ENCODE measurements at places on chromosomes 12 and 14.

GRCh38 chr12:116594325-116595038, 35.3 kb downstream of the MAP1LC3B2 start:
- DNase-seq: no peak

GRCh38 chr14:75425446-75425845, 2.4 kb upstream of the JDP2 start:
- no peak for DNase-seq

DNA sequence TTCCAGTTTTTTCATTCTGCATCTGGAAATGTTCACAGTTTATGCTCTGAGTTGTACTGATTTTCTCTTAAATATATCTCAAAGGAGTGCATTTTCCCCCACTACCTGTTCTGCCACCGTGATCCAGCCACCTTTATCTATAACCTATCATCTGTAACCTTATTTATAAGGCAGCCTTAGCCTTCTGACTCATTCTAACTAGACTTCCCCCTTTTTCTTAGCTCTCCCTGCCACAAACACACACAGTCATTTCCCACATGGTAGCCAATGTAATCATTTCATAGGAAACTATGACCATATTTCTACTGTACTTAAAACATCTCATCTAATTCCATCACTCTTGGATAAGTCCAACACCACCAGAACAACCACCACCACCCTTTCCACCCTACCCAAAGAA, 10.8 kb upstream of the GYS2 start:
- no peak for DNase-seq

GRCh38 chr12:95418142-95418541, 55.8 kb upstream of the METAP2 start:
- no peak for DNase-seq

GRCh38 chr14:49893309-49894213, 679 bp downstream of the ARF6 start:
- DNase-seq: peak; percentile 49

DNA sequence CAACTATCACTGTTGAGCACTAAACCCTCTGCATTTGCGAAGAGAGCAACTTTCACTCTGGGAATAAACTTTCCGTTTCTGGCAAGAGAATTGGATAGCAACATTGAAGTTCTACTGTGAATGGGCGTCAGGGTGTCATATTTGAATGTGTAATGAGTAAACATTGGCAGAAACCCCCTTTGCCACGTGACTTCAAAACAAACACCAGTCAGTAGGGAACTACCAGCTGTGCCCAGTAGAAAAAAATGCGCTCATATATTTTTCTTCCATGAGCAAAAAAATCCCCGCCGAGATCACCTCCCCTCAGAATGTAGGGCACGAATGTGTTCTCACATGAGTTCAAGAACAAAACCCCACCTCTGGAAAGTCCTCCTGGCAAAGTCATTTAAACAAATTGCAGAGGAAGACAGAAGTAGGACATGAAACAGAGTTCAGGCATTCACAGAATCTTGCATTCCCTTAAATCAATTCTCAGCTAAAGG, 80.6 kb downstream of the BTG1 start:
- peak; percentile 28 for DNase-seq

- DNase-seq: no peak
These were observed 13.4 kb downstream of the C12orf42 start for GRCh38 chr12:103482365-103482764.

- DNase-seq: peak; percentile 94
These were observed 248.6 kb downstream of the ZFP36L1 start for GRCh38 chr14:68544081-68544892.

- peak; percentile 96 for DNase-seq
These were observed 24.5 kb downstream of the MOK start for GRCh38 chr14:102280376-102280962.

GRCh38 chr14:105945896-105946295, 419.5 kb downstream of the TMEM121 start:
- DNase-seq: peak; percentile 2

- DNase-seq: no peak
These were observed 75.0 kb downstream of the PRMT8 start for GRCh38 chr12:3565985-3566384.

DNA sequence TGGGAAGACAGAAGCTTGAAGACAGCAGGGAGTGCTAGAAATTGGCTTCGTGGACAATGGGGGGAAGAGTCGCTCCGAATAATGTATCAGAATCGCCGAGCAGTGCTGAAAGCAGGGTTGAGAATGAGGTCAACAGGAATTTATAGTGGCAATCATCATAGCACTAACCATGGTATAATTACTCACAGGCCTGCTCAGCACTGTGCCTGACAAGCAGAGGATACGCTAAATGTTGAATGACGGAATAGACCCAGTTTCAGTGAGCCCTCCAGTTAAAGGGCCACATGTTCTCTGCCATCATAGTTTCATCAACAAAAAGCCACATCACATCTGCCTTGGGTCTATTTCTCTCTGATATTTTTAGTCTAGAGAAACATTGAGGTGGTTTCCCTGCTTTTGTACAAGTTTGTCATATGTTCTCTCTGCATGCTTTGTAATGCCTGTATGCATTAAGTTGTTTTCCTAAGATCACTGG, 130.3 kb upstream of the EGLN3 start:
- peak; percentile 85 for DNase-seq

GRCh38 chr14:77955816-77956484, 156.0 kb downstream of the ADCK1 start:
- DNase-seq: no peak

- DNase-seq: no peak
These were observed 34.9 kb upstream of the GALNT8 start for GRCh38 chr12:4685317-4685716.

DNA sequence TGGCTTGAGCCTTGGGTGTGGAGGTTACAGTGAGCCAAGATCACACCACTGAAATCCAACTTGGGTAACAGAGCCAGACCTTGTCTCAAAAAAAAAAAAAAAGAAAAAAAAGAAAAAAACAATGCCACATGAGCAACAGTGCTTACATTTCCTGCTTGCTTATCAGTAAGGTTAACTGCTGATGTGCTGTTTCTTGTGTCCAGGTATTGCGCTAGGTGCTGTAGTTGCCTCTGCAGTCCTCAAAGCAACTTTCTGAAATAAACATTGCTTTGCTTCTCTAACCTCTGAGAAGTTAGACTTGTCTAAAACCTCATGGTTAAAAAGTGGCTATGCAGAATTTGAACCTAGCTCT, 24.7 kb downstream of the RNF34 start:
- no peak for DNase-seq

Data from M059J (cell line).